Urothelium cell line (cell line): ENCODE measurements at places on chromosomes 3 and 15.

GRCh38 chr3:47424434-47425382 lies 43.9 kb downstream of the PTPN23 start:
- DNase-seq: no peak

GRCh38 chr3:107962946-107963345 lies 127.9 kb downstream of the CD47 start:
- DNase-seq: peak; percentile 54

GRCh38 chr15:34023907-34024306 lies 15.1 kb downstream of the AVEN start:
- no peak for DNase-seq

DNA sequence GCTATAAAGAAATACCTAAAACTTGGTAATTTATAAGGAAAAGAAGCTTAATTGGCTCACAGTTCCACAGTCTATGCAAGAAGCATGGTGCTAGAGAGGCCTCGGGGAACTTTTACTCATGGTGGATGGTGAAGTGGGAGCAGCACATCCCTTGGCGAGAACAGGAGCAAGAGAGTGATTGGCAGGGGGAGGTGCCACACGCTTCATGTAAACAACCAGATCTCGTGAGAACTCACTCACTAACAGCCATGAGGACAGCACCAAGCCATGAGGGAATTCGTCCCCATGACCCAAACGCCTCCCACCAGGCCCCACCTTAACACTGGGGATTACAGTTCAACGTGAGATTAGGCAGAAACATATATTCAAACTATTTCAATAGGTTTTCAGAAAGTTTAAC lies 28.0 kb downstream of the GABRB3 start:
- DNase-seq: no peak

DNA sequence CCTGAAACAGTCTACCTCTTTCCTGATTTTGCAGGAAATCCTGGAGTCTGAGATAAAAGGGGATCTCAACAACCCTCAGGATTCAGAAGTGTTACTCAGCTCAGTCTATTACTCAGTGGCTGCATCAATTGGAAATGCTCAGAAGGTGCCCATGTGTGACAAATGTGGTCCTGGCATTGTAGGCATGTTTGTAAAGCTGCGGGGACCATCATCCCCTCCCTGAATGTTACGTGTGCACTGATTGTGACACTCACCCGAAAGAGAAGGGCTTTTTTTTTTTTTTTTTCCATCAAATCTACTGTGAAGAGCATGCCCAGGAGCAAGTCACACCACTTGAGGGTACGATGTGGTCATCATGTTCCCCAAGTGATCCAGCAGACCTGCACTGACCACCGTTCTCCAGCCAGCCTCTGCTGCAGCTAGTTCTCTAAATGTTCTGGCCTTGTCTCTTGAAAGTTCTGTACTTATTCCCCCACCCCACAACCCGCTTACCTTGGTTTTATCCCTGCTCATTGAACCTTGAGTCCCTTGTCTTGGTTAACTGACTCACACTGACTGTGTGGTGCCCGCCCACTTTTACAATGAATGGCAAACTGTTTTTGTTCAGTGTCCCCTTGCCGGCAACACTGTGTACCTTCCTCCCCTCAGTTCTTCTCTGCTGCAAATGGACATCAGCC lies 19.8 kb downstream of the ST3GAL6 start:
- DNase-seq: no peak

- DNase-seq: no peak
These were observed 38.1 kb upstream of the ATP13A5 start for GRCh38 chr3:193416629-193417028.

GRCh38 chr3:60580809-60581208 lies 670.4 kb downstream of the FHIT start:
- DNase-seq: no peak

GRCh38 chr3:12416731-12417130 lies 67.5 kb upstream of the TSEN2 start:
- no peak for DNase-seq

DNA sequence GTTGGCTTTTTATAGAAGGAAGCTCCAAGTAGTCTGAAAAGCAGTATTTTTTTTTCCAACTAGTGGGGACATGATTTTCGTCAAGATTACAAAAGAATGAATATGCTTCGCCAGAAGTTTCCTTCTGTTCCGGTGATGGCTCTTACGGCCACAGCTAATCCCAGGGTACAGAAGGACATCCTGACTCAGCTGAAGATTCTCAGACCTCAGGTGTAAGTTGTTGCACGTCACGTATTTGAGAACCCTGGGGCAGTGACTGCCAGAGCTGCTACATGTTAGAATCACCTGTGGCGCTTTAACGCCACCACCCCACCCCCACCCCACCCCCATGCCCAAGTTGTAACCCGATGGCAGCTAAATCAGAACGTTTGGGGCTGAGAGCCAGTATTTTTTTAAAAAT lies 52.2 kb downstream of the BLM start:
- no peak for DNase-seq

DNA sequence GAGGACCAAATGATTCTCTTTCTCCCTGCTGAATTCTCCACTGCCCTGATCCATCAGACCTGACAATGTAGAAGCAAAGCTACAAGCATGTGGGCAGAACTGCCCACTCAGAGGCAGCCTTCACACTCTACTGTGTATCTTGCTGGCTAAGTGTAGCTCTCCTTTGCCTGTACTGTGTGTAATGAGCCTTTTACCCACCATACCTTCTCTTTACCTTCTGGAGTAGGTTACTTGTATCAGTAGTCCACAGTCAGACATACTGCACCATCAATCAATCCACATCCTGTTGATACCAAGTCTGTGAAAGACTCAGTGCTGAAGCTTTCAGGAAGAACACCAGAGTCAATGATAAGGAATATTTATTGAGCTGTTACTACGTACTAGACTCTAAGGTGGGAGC lies 440.7 kb upstream of the ARHGEF26 start:
- no peak for DNase-seq

DNA sequence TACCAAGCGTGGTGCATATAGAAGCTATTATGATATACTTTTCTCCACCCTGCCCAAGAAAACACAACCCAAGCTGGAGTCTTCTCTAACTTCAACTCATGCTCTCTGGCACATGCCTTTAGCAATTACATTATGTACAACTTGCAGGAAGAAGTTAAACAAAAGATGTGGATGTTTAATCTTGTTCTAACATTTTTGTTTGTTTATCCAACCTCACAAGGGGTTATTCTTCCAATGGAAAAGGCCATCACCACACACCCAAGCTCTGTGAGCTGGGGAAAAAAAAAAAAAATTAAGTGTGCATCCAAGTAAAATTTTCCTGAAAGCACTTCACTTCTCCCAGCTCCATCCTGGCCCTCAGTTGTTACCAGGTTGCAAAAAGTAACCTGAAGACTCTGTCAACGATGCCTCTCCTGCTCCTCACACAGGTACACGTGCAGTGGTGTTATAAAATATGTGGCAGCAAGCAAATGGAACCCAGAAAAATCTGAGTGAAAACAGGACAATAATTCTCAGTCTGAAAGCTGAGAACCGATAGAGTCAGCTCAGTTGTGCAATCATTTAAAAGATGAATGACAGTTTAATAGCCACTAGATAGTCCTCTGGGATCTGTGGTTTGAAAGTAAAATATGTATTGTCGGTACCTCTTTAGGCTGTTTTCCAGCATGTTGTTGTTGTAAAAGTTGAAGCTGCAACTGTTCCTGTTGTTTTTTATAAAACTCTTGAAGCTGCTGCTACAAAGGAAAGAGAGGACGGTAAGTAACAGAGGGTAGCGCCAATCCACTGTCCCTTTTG lies 531.4 kb downstream of the FOXP1 start:
- DNase-seq: no peak

GRCh38 chr3:171387062-171387461 lies 73.1 kb downstream of the TNIK start:
- no peak for DNase-seq

DNA sequence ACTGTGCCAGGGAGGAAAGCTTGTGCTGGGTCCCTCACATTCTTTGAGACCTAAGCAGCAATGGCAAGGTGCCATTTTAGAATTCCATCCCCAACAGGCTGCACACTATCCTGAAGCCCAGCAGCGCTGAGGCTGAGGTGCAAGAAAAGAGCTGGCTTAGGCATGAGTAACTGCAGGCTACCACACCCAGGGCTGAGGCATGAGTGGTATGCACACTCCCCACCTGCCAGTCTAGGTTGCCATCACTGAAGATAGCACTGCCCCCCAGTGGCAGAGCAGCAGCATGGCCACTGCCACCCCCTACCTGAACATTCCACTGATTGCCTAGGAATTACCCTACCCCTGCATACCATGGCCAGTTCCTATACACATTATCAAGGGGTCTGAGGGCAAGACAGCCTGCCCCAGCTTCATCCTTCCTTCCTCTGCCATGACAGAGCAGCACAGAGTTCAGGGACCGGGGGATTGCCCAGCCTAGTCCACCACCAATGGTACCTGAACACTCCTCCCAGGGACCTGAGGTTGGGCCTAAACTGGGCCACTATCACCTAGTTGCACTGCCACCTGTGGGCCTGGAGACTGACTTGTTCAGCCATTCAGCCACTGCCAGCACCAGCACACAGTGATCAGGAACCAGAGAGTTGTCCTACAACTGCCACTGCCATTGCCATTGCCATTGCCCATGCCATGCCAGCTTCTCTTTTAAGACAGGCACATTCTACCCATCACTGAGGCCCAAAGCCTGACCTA lies 129.8 kb downstream of the SATB1 start:
- DNase-seq: peak; percentile 82

- DNase-seq: no peak
These were observed 250.4 kb upstream of the SLITRK3 start for GRCh38 chr3:165446555-165446954.

GRCh38 chr15:92098869-92099268 lies 245.4 kb downstream of the SLCO3A1 start:
- no peak for DNase-seq

GRCh38 chr3:140424211-140424610 lies 253.7 kb upstream of the TRIM42 start:
- no peak for DNase-seq

DNA sequence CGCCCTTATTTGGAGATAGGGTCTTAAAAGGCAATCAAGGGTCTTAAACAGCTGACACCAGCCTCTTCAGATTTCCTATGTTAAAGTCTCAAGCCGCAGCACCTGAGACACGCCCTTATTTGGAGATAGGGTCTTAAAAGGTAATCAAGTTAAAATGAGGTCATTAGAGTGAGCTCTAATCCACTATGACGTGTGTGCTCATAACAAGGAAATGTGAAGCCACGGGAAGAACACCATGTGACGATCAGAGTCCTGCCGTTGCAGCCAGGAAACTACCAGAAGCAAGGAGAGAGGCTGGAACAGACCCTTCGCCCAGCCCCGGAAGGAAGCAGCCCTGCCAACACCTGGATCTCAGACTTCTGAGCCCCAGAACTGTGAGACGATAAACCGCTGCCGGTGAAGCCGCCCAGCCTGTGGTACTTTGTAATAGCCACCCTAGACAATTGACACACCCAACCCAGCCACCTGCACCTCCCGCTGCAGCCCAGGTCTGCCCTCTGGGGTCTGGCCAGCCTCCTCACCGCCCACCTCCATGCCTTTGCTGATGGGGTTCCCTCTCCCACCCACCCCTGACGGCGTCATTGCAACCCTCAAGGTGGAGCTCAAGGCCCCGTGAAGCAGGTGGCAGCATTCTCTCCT lies 137.9 kb downstream of the MEGF11 start:
- no peak for DNase-seq
